G401 (cell line): ENCODE measurements at places on chromosomes 3 and 15.

DNA sequence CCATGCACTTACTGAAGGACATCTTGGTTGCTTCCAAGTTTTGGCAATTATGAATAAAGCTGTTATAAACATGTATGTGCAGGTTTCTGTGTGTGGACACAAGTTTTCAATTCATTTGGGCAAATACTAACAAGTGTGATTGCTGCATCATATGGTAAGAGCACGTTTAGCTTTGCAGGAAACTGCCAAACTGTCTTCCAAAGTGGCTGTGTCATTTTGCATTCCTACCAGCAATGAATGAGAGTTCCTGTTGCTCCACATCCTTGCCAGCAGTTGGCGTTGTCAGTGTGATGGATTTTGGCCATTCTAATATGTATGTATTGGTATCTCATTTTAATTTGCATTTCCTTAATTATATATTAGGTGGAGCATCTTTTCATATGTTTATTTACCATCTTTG lies 280.1 kb downstream of the SV2B start:
- DNase-seq, result no peak

GRCh38 chr3:146593776-146594175 lies 11.4 kb downstream of the PLSCR5 start:
- no peak for DNase-seq

GRCh38 chr15:88738796-88739195 lies 64.4 kb upstream of the ACAN start:
- DNase-seq, result no peak

GRCh38 chr15:96345560-96346399 lies 15.3 kb downstream of the NR2F2 start:
- peak; percentile 88 for DNase-seq
